HuH-7.5 (cell line): ENCODE measurements at places on chromosomes 1 and 21.

GRCh38 chr1:18726368-18726767, 95.7 kb downstream of the PAX7 start:
- no peak for DNase-seq

- DNase-seq, result no peak
Measured at GRCh38 chr1:22794647-22795365, 84.2 kb downstream of the EPHB2 start.

- DNase-seq, result no peak
Measured at GRCh38 chr1:50562106-50562505, 138.9 kb upstream of the DMRTA2 start.

DNA sequence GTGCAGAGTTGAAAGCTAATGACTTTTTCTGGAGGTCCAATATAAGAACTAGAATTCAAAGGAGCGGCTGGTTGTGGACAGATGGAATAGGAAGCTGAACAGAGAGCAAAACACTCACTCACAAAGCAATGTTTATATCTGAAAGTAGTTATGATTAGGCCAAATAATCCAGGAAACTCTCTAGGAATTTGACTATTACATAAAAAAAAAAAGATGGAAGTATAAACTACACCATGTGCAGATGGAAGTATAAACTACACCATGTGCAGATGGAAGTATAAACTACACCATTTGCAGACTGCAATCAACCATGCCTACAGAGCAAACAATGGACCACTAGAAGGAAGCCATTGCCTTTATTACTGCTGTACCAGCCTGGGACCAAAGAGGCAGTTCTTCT, 771.1 kb downstream of the BRINP3 start:
- DNase-seq, result no peak

DNA sequence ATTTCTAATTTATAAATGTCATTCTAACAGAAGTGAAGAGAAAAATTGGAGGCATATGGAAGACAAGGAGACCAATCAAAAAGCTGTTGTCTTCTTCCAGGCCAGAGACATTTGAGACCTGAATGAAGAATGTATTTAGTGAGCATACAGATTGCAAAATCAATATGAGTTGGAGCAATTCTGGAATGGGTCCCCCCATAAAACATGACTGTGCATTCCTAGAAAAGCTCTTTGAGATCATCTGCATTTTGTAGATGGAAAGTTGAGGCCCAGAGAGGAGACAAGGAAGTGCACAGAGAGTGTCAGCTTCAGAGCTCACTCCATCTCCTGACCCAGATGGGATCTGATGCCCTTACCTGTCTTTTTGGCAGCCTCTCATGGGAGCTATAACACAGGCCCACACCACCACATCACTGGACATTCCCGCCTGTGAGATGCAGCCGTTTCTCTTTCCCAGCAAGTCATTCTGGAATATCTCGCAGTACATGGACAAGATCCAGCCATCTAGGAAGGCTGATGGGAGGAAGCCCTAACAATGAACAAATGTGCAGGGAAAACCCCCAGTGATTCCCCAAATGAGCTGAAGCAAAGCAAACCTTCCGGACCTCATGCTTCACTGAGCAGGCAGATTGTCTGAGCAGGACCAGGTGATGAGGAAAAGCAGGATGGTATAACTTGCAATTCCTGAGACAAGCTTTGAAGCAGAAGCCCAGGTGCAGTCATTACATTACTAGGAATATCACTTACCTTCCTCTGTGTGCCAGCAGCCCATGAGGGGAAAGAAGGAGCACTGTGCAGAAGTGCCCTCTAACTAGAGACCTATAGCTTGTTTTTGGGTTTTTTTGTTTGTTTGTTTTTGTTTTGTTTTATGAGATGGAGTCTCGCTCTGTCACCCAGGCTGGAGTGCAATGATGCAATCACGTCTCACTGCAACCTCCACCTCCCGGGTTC, 445.6 kb downstream of the PLPP3 start:
- no peak for DNase-seq

- DNase-seq, result no peak
Measured at GRCh38 chr1:93669369-93669768, 12.3 kb downstream of the BCAR3 start.

DNA sequence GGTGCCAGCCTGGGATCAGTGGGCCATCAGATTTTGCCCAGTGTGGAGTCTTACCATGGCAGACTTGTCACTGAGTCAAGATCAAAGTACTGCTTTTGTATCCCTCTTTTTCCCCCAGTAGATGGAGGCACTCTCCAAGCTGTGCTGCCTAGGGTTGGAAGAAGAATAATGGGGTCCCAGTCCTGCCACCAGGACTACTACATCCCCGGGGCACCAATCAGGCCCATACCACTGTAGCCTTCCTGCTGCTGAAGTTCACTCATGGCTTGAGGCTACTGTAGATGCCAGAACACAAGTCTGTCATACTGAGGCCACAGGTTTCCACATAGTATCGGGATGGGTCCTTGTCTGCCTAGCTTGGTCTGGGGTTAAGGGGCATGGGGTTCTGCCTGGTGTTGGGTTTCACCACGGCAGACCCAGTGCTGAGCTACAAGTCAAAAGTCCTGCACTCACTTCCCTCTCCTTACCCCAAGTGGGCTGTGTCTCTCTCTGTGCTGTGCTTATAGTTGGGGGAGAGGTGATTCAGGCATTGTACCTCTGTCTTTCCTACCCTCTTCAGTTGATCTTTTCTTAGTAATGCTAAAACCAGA, 53.4 kb downstream of the PKN2 start:
- no peak for DNase-seq
